ENCODE measurements at places on chromosomes 5 and 9. TPM values are rescaled to one million over a fixed set of nuclear protein-coding genes. Genes with fewer than 3 reads are reported as not detected.

RAB3C gene
- total RNA-seq, result 0.59 TPM

MARVELD2 gene
- total RNA-seq, result 0.70 TPM

GLIPR2 gene
- total RNA-seq, result 25.6 TPM

DNA sequence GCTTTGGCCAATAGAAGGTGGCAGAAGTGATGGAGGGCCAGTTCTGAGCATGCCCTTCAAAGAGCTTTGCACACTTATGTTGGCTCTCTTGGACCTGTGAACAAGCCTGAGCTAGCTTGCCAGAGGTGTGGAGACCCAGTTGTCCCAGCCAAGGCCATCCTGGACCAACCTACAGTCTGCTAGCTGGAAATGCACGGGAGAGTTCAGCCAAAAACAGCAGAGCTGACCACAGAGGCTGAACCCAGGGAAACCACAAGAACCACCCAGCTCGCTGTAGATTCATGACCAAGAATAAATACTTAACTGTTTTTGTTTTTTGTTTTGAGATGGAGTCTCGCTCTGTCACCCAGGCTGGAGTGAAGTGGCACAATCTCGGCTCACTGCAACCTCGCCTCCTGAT lies 65.4 kb upstream of the HAND1 start:
- H3K36me3 ChIP-seq, result no peaks in the 10 kb centered on the region
- no peak overlapping the region for H3K27ac ChIP-seq
- no peaks in the 10 kb centered on the region for H3K4me1 ChIP-seq
- H3K27me3 ChIP-seq, result no peaks in the 10 kb centered on the region
- no peak overlapping the region for H3K4me3 ChIP-seq
- no peak for DNase-seq

DNA sequence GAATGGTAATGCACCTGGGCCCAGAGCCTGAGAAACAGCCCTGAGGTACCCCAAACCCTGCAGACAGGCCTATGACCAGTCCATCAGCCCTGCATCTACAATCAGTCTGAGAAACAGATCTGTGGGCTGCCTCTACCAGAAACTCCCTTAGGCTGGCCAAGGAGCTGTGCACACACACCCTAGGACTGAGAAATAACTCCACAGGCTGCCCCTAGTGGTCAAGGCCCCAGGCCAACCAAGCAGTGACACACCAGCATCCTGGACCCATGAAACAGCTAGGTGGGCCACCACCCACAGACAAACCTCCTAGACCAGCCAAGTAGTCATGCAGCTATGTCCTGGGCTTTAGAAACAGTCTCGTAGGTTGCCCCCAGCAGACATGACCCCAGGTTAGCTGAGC lies 253.6 kb upstream of the VLDLR start:
- no peaks in the 10 kb centered on the region for H3K4me1 ChIP-seq
- no peak overlapping the region for H3K27ac ChIP-seq
- DNase-seq, result no peak
- H3K4me3 ChIP-seq, result no peak overlapping the region
- H3K36me3 ChIP-seq, result no peaks in the 10 kb centered on the region

GRCh38 chr9:38311382-38312270 lies 80.9 kb upstream of the ALDH1B1 start:
- no peak for DNase-seq
- H3K4me3 ChIP-seq, result no peak overlapping the region
